CD4-positive, alpha-beta T cell treated with Interleukin-6 at 100 ng/mL for 8 hours (primary cell): ENCODE measurements at places on chromosomes 7 and 10.
A peak's percentile ranks its signal among the peaks of the same experiment; 100 is the strongest.

GRCh38 chr7:137411446-137411845 is 67.9 kb upstream of the PTN start:
- no peak for DNase-seq

DNA sequence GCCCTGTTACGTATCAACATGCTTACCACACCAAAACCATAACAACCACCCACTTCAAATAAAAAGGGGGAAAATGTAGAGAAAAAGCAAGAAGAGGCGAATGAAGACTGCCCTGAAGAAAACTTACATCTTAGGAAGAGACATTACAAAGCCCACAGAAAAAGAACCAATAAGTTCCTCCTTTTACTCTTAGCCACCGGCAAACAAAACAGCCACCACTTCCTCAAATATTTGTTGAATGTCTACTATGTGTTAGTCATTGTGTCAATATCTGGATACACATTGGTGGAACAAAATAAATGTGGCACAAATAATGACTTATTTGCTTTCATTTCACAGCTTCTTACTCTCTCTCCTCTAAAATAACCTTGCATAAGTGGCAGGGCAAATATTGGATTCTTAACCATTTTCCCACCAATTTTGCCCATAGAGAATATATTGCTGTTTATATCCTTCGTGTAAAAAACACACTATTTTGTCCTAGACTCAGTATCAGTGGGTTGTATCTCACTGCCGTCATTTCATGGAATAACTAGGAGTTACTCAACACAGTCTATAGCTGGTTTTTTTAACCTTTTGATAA is 106.8 kb downstream of the ANK3 start:
- DNase-seq, result no peak

GRCh38 chr10:59635502-59636290 is 74.0 kb downstream of the SLC16A9 start:
- no peak for DNase-seq

DNA sequence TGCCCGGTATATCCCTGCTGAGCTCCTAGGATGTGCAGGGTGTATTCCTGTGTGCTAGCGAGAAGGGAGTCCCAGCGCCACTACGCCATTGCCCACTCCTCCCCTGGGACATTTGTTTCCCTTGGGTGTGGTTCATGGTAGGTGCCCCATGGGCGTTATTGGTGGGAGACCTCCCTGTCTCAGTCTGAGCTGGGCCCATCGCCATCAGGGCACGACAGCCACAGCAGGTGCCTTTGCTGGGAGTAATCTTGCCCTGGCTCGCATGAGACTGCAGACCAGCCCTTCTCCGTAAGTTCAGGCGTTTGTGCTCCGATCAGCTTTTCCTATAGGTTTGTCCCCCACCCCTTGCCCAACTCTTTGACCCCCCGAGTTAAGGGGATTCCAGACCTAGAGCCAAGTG is 137.3 kb upstream of the SH2B2 start:
- DNase-seq, result no peak

GRCh38 chr10:130805635-130806030 is 505.9 kb downstream of the TCERG1L start:
- no peak for DNase-seq

DNA sequence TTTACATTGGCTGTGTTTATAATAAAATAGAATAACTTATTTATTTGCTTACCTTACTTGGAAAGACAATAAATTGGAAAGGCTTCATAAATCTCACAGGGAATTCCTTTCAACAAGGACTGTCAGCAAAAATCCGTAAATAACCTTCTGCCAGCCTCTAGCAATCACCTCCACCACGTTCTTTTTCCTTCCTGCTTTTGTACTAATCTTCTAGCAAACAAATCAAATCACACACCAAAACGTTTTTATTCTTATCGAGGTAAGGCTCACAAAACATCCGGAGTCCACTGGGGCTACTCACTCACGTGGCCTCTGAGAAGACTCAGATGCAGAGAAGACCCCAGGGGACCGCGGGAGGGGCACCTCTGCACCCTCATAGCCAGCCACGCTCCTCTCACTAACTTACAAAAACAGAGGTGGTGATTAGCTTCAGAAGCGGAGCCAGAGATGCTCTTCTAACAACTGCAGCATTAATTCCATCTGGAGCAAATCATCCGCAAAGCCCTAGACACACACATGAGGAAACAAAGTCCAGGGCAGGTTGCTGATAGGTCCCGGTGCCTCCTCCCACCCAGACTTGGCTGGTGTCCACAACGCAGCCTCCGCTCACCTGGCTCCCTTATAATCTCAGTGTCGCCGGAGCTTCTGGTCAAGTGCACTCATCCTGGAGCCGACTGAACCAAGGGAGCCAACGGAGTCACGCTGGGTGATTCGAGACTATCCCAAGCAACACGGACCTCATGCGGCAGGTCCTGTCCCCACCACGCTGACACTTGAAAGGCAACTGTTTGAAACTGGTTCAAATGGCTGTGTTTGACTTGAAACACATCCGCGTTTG is 22.5 kb downstream of the CTBP2 start:
- DNase-seq, result no peak

DNA sequence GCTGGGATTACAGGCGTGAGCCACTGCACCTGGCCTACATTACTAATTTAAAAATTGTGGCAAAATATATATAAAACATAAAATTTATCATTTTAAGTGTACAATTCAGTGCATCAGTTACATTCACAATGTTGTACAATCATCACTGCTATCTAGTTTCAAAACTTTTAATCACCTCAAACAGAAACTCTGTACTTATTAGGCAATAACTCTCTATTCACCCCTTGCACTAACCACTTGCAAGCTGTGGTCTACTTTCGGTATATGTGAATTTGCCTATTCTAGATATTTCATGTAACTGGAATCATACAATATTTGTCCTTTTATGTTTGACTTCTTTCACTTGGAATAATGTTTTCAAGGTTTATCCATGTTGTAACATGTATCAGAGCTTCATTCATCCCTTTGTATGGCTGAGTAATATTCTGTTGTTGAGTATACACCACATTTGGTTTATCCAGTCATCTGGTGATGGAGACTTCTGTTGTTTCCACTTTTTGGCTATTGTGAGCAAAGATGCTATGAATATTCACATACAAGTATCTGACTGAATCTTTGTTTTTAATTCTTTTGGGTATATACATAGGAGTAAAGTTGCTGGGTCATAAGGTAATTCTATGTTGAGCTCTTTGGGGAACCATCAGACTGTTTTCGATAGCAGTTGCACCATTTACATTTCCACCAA is 14.3 kb upstream of the ELOVL3 start:
- no peak for DNase-seq

GRCh38 chr7:12649348-12649747 is 38.1 kb upstream of the ARL4A start:
- no peak for DNase-seq

DNA sequence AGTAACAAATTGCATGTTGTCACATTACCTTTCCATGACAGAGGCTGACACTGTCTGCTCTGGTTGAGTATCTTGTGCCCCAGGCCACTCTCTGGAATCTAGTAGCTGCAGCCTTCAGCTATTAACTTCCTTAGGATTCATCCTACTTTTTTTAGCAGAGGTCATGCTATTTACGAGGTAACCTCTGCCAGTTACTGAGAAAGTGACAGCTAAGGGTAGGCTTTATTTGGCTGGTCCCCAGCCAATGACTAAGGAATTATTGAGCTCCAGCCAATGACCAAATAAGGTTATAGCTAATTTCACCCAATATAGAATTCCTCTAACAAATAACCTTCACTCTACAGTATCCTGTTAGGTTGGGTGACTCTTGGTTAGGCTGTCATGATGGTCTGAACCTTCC is 1361.7 kb downstream of the XPNPEP1 start:
- no peak for DNase-seq

DNA sequence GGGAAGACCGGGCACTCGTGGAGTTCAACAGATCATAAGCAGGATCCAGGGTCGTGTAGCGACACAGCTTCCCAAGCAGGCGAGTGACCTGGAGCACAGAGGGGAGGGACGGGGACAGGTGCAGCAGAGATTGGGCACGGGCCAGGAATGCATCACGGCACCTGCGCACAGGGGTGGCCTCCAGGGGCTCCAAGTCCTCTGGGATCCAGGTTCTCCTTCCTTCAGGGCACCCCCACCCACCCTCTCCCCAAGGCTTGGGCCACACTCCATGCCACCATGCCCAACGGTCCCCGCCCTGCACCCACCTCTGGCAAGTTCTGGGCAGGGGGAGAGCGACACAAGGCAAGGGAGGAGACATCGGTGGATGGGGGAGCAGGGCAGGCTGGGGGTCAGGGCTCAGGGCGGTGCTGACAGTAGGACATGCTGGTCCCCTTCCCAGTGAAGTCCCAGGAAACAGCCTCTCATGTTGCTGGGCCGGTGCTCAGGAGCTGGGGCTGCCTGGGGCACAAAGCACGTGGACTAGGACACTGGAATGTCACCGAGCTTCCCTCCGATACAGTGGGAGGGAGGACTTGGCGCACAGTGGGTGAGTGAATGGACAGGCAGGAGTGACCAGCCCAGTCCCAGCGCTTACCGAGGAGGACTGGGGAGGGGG is 597.3 kb downstream of the PTPRN2 start:
- no peak for DNase-seq

- DNase-seq, result no peak
These were observed 87.4 kb upstream of the WAC start for GRCh38 chr10:28445516-28445915.

DNA sequence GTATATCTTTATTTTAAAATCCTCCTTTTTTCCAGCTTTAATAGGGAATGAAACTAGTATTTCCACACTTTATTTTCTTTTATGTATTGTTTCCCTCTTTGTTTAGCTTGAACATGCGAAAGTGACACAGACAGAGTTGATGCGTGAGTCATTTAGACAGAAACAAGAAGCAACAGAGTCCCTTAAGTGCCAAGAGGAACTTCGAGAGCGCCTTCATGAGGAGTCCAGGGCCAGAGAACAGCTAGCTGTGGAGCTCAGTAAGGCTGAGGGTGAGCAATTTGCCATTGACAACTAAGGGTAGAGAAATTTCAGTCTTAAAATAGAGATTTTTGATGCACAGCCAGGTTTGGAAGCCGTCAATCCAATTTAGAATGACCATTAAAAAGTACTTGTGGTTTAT is 73.1 kb downstream of the CYP51A1 start:
- no peak for DNase-seq

- no peak for DNase-seq
These were observed 23.7 kb upstream of the EGFR start for GRCh38 chr7:54995166-54995565.

DNA sequence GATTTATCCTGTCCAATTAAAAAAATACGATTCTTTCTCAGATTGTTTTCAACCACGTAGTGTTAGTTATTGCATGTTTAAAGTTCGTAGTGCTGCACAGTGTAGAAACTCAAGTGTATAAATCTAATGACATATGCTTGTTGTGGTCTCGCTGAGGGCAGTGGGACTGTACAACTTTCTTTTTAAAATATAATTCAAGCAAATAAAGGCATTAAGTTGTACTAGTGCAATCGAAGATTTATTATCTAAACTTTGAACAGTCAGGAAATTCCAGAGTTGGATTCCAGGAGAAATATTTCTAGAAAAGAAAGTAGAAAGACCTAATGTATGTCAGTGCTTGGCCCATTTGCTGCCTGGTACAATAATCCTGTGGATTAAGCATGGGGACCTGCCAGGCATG is 124.1 kb upstream of the HPS1 start:
- DNase-seq, result no peak

DNA sequence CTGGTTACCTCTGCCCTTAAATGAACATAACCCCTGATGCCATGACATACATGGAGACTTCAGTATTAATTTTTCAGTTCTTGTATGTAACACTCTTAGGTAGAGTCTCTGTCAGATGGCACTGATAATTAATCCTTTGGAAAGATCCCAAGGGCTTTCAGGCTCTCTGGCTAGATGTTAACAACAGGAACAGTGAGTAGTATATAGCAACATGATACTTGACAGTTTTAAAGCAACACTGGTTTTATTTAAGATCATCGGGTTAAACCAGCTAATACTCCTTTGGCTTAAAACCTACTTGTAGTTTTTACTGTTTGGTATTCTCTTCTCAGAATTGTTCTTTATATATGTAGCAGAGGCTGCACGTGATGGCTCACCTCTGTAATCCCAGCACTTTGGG is 27.3 kb downstream of the AHCYL2 start:
- DNase-seq, result no peak

DNA sequence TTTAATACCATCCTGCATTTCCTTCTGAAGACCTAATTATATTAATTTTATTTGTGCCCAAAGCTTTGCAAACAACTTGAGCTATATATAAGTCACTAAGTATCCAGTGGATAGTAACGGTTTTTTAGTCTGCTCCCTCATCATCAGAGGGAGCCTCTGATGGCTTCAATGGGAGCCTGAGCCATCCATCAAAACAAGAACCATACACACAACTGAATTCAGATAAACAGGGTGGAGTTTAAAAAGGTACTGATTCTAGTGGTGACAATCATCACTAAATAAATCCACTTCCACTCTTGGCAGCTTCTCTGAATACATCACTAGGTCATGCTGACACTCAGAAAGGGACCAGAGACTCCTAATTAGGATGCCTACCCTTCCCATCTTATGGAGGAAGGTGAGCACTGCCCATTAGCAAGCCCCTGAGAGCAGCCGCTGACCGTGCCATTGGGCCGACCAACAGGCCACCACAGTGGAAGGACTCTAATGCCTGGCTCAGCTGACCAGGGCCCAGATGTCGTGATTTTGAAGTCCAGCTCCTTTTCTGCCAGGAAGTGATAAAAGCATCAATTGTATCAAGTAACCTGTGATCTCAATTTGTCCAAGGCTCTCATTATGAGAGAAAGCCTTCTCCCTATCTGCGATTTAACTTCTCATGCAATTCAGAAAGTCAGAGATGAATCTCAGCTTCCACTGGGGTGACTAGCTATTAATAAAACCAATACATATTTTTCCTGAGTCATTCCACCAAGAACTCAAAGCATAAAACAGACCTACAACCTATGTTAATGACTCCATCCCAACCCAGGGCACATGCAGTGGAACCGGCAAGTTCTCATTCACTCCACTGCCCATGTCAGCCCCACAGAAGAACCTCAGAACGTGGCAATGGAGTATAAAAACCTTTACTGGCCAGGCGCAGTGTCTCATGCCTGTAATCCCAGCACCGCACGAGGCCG is 13.1 kb downstream of the VOPP1 start:
- no peak for DNase-seq

DNA sequence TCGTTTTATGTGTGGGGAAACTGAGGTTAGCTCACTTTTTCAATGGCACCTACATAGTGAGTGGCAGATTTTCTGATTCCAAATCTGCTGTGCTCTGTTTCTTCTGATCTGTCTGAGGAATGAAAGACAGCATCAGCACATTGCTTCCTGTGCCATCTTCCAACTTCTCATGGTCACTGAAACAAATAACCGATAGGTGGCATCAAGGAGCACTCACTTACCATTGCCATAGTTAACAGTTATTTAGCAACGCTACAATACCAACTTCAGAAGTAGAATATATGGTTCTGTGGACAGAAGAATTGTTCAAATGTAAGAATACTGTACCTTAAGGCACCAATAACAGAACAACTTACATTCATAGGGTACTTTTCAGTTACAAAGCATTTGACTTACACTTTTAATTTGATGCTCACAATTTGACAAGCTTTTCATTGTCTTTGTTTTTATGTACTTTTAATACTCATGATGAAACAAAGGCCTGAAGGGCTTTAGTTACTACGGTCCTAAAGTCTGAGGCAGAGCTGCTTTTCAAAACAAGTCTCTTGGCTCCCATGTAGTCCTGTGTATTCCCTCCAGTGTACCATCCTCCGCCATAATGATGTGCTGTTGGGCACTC is 228.9 kb upstream of the TCF7L2 start:
- peak; percentile 23 for DNase-seq

- no peak for DNase-seq
These were observed 999 bp upstream of the MRPS24 start for GRCh38 chr7:43870316-43870715.

GRCh38 chr7:45400680-45401079 is 173.5 kb upstream of the ADCY1 start:
- no peak for DNase-seq

GRCh38 chr7:152076324-152076821 is 50.9 kb downstream of the GALNT11 start:
- no peak for DNase-seq
